ENCODE measurements at places on chromosomes 3 and 15.

DNA sequence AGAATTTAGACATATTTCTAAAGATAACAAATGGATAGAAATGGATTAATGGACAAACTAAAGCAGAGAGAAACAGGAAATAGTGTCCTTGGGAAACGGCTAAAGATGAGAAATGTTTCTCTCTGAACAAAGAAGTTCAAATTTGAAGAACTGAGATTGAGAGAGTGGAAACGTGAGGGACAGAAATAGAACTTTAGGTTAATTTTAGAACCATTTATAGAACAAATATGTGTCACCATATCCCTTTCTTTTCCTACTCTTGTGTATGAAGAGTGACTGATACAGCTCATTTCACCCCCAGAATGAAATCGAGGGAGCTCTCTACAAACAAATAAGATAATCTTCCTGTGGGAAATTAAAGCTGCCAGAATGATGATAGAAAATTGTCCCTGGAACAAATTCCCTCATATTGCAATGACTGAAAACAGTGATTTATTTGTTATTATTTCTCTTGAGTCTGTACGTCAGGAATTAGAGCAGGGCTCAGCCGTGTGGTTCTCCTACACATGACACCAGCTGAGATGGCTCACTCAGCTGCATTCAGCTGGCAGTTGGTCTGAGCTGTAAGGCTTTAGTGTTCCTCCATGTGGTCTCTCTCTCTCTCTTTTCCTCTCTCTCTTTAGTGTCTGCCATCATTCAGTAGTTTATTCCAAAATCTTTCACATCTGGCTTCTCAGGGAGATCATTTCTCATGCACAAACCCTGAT is 46.6 kb upstream of the ARPP21 start:
- no peak for DNase-seq

- peak; percentile 11 for DNase-seq
These were observed 44.9 kb upstream of the MANF start for GRCh38 chr3:51340013-51340829.

DNA sequence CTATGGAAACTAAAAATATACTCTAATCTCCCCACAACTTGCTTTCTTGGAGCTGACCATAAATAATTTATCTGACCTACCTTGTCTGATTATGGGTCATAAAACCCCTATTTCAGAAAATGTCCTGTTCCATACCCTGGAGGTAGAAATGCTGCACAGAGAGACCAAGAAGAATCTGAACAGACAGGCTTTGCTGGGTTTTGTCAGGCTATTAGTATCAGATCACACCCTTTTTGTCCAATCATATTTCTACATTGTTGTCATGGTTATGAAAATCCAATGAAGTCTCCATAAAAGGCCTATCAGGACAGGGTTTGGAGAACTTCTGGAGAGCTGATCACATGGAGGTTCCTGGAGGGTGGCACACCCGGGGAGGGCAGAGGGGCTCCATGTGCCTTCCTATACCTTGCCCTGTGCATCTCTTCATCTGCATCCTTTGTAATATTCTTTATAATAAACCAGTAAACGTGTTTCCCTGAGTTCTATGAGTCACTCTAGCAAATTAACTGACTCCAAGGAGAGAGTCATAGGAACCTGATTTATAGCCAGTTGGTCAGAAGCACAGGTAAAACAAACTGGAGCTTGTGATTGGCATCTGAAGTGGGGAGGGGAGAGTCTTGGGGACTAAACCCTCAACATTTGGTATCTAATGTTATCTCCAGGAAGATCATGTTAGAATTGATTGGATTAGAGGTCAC is 58.1 kb downstream of the NGLY1 start:
- no peak for DNase-seq

GRCh38 chr15:101394056-101394630 is 95.4 kb downstream of the PCSK6 start:
- DNase-seq: no peak

DNA sequence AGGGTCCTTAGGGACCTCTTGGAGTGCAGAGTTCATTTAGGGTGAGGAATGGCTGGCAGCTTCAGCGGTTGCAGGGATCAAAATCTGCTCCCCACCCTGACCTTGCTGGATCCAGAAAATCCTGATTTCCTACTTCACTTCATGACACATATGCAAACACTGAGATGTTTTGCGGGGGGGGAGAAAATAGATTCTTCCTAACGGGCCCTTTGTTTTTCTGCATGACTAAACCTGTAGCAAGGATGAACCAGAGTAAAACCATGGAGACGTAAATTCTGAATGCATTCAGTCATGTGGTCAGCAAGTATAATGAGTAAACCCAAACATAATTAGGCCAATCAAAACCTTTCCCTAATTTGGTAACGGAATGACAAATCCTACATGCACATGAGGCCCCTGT is 20.0 kb upstream of the RBP1 start:
- no peak for DNase-seq

Measured in suppressor macrophage (primary cell).